ENCODE measurements at places on chromosomes 1 and 21. TPM values are rescaled to one million over a fixed set of nuclear protein-coding genes. Genes with fewer than 3 reads are reported as not detected.

GRCh38 chr1:201537028-201537427 lies 1.9 kb upstream of the NAV1 start:
- H3K36me3 ChIP-seq: no peaks in the 10 kb centered on the region
- H3K27ac ChIP-seq: no peak overlapping the region
- peaks cover 19% of the 10 kb centered on the region for H3K4me1 ChIP-seq
- DNase-seq: no peak

- no peak overlapping the region for H3K4me3 ChIP-seq
- H3K36me3 ChIP-seq: no peaks in the 10 kb centered on the region
- H3K27me3 ChIP-seq: no peaks in the 10 kb centered on the region
- DNase-seq: no peak
These were observed 4.2 kb upstream of the NLRP3 start for GRCh38 chr1:247411621-247412327.

- DNase-seq: no peak
- H3K4me3 ChIP-seq: no peak overlapping the region
- H3K27me3 ChIP-seq: no peaks in the 10 kb centered on the region
- H3K27ac ChIP-seq: no peak overlapping the region
These were observed 501.3 kb downstream of the NUF2 start for GRCh38 chr1:163823017-163823416.

DNA sequence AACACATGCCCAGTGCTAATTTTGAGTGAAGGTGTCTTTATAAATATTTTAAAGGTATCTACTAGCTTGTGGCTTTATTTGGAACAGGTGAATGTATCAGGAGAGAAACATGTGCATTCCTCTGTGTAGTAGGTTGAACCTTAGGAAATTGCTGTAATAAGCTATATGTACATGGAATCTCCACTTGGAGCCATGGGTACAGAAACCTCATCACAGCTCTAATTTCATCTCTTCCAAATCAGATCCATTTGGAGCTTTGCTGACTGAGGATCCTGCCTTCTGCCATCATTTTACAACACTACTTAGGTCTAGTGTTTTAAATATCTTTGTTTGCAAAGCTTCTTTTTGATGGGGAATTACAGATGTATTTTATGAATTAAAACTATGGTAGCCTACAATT lies 2.1 kb downstream of the KCNK2 start:
- H3K27ac ChIP-seq: no peak overlapping the region
- H3K36me3 ChIP-seq: no peaks in the 10 kb centered on the region
- DNase-seq: no peak
- peaks cover 14% of the 10 kb centered on the region for H3K27me3 ChIP-seq

SH2D1B gene
- 0.17 TPM for polyA plus RNA-seq

SPRR2E gene
- not detected for polyA plus RNA-seq

All from liver (tissue), 10 donors.